ENCODE measurements at places on chromosomes 1 and 21.

GRCh38 chr21:26425576-26425975 is 147.5 kb downstream of the CYYR1 start:
- DNase-seq, result no peak

GRCh38 chr1:32749771-32750170 is 47.2 kb upstream of the SYNC start:
- DNase-seq, result no peak

DNA sequence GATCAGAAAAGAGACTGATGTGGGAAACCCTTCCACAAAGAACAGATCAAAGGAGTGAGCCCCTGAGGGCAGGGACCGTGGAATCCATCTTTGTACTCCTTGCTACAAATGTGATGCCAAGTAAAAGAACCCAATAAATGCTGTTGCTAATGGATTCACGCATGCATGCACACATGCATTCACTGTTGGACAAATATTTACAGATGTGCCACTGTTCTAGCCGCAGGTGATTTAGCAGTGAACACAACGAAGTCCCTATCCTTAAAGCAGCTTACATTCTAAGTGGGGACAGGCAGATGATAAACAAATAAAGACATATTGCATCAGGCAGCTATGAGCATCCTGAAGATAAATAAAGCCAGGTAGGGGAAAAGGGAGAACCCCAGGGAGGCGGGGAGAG is 67.8 kb downstream of the ITPKB start:
- DNase-seq, result no peak

GRCh38 chr1:3473381-3473844 is 18.9 kb downstream of the ARHGEF16 start:
- DNase-seq, result peak; percentile 89

- DNase-seq, result no peak
Observed at GRCh38 chr1:85224295-85224694, 23.5 kb upstream of the SYDE2 start.

DNA sequence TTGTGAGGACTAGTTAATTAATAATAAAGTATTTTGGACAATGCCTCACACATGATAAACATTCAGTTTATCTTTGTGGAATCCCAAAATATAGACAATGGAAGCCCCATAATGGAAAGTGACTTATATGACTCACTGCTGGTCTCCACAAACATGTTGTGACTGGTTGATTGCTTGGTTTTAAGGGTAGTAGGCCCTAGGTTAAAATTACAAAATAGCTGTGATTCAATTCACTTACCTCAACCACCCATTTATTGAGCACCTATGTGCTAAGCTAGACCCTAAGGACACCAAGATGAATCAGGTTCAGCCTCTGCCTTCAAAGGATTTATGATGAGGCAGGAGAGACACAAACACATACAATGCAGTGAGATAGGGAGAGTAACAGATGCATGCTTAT is 42.4 kb downstream of the KANK4 start:
- DNase-seq, result no peak

- peak; percentile 83 for DNase-seq
Observed at GRCh38 chr21:28776251-28776650, 216.4 kb downstream of the LTN1 start.

DNA sequence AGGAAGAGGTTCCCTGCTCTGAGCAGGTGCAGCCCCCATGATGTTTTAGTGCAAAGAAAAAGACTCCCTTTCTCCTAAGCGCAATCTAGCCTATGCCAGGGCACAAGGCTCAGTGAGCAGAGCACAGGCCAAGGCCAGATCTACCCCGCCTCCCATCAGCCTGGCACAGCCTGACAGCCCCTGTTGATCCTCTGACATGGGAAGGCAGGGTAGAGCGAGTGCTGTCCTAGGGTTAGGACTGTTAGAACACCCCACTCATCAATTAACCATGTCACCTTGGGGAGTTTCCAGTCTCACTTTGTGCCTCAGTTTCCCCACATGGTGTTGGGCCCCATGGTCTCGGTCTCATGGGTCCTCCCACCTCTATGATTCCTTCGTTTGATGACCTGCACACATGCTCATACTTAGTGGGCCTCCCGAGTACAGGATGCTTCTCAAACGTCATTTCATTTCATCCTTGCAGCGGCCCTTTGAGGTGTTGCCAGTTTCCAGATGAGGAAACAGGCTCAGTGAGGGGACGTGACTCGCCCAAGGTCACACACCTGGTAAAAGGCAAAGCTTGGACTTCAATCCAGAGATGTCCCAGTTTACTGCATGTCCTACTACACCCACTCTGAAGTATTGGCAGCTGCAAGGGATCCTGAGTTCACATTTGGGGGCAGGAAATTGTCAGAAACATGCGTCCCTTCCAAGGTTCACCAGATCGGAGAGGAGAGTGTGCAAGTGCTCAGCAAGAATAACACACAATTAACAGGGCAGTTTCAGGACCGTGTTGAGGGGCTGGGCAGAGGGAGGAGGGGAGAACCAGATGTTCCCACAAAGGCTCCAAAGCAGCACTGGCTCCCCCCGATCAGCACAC is 213.3 kb downstream of the TRABD2B start:
- DNase-seq, result no peak

GRCh38 chr1:63004868-63005267 is 220.9 kb downstream of the ATG4C start:
- DNase-seq, result peak; percentile 4

- no peak for DNase-seq
Observed at GRCh38 chr1:153360190-153360589, 2.5 kb downstream of the S100A9 start.

- peak; percentile 25 for DNase-seq
Observed at GRCh38 chr1:101366513-101367215, 129.8 kb downstream of the S1PR1 start.

GRCh38 chr1:113912594-113913311 is 7.6 kb downstream of the DCLRE1B start:
- peak; percentile 74 for DNase-seq

- DNase-seq, result no peak
Observed at GRCh38 chr1:204777591-204777990, 92.1 kb upstream of the LRRN2 start.

GRCh38 chr1:10848109-10848684 is 51.8 kb upstream of the CASZ1 start:
- DNase-seq, result no peak

GRCh38 chr1:215128504-215128903 is 46.0 kb downstream of the KCNK2 start:
- DNase-seq, result no peak

DNA sequence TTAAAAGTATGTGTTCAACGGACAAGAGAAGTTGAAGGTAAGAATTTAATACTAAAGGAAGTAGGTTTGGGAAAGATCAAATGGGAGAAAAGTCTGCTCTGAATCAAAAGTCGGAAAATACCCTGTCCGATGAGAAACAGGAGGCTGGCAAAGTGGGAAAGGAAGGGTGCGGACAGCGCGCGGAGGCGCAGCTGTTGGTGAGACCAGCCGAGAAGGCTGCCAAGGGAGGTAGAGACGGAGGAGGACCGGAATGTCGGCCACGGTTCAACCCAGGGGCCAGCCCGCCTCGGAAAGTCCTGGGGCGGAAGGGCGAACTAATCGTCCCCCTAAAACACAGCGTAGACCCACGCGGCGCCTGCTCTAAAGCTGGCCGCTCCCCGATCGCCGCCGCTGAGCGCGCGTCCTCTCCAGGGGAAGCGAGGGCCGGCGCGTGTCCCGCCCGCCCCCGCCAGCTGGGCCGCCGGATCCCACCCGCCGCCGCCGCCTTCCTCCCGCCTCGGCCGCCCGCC is 639 bp upstream of the SPATA1 start:
- DNase-seq, result no peak

- DNase-seq, result peak; percentile 96
Observed at GRCh38 chr1:174788981-174789380, 210.8 kb upstream of the CACYBP start.

- DNase-seq, result no peak
Observed at GRCh38 chr1:159983681-159984080, 29.6 kb upstream of the SLAMF9 start.

- DNase-seq, result peak; percentile 75
Observed at GRCh38 chr21:38171723-38172344, 85.0 kb upstream of the KCNJ15 start.

GRCh38 chr1:46523496-46524353 is 27.7 kb downstream of the KNCN start:
- DNase-seq, result no peak

DNA sequence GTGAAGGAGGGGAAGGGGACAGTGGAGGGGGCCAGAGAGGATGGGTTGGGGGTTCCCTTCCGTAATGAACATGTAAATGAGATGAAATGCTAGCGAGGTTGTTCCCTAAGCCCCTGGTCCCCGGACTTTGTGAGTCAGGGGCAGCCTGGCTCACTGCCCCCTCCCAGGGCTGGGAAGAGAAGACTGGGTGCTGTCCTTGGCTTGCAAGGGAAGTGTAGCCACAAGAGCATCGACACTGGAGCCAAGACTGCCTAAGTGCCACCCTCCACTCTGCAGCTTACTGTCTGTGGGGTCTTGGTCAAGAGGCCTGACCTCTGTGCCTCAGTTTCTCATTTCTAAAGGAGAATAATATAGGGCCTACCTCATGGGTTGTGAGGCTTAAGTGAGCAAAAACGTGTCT is 483 bp downstream of the PEAR1 start:
- DNase-seq, result peak; percentile 35

DNA sequence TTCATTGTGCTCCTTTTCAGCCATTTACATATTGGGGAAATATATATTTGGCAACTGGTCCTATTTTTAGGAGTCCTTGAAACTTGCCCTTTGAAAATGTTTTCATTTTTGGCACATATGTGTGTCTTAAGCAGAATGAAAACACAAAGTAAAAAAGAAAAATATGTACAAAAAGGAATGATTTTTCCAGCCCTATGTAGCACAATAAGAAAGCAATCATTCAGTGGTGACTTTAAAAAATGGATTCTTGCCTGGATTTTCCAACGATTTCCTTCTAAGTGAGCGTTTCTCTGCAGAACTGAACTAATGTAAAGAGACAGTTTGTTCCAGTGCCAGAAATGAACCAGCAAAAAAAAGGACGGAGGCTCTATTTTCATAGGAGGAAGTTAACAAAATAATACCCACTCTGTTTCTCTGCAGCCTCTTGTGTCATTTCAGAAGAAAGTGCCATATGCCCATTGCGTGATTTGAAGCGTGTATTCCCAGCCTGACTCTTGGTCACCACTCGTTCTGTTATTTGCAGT is 340.1 kb downstream of the SETD4 start:
- no peak for DNase-seq

GRCh38 chr1:7150724-7151280 is 365.5 kb downstream of the CAMTA1 start:
- DNase-seq, result no peak

- no peak for DNase-seq
Observed at GRCh38 chr1:17700945-17701810, 54.0 kb upstream of the ACTL8 start.

GRCh38 chr1:24097663-24098062 is 14.3 kb downstream of the MYOM3 start:
- DNase-seq, result no peak

DNA sequence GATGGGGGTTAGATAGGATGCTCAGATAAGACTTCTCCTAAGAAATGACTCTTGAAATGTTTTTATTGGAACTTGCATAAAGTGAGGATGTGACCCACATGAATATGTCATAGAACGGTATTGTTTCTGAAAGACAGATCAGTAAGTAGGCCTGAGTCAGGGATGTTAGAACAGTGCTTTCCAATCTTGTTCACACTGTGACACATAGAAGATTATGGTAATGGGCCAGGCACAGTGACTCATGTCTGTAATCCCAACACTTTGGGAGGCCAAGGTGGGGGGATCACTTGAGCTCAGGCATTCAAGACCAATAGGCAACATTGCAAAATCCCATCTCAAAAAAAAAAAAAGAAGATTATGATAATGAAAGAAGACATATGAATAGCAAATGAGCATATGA is 32.9 kb downstream of the FMO4 start:
- DNase-seq, result no peak

DNA sequence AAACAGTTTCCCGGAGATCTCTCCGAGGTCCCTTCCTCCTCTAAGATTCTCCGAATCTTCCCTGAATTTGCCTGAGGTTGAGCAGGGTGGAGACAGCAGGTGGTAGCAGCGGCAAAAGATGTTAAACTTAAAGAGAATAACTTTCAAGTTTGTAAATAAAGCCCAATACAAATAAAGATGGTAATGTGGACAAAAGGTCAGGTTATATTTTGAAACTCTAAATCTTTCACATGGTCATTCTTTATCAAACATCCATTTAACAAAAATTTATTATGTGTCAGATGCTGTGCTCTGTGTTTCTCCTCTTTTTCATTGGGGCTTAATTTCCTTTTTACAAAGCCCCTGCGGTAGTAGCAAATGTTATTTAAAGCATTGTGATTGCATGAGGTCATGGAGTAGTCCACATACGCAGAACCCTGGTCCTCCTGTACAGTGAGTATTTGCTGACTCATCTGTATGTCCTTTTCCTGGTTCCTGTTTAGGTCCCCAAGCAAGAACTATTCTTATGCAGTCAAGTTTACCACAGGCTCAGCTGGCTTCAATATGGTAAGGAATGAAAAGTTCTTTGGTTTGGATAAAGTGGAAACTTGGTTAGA is 119.2 kb downstream of the ITSN1 start:
- DNase-seq, result peak; percentile 100

GRCh38 chr1:47577303-47578025 is 139.6 kb downstream of the FOXD2 start:
- no peak for DNase-seq

GRCh38 chr1:91948501-91949355 is 473 bp upstream of the BRDT start:
- DNase-seq, result no peak

DNA sequence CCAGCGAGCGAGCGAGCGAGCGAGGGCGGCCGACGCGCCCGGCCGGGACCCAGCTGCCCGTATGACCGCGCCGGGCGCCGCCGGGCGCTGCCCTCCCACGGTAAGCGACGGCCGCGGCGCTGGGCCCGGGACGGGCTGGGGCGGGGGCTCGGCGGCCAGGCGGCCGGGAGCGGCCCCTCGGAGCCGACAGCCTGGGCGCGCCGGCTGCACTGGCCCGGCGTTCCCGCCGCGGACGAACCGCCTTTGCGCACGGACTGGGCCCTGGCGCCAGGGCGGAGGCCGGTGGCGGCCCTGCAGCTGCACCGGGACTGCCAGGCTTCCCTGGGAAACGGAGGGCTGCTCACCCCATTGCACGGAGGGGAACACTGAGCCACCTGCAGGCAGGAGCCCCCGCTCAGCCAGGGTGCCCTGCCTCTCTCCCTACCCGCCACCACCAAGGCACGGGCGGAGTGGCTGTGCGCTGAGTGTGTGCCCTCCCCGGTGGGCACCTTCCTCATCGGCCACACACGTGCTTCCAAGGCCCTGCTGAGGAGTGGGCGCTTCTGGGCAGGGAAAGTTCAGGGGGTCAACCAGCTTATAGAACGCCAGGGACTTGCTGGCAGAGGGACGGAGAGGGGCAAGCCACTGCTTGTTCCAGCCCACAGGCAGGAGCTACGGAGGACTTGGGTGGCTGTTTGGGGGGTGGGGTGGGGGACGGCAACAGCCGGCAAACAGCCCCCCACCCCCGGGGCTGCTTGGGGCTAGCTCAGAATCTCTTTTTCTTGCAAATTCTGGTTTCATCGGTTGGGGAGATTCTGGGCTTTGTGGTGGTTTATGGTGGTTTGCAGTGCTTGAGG is 532 bp downstream of the CSF1 start:
- DNase-seq, result peak; percentile 26

All from fibroblast of lung (primary cell).